ENCODE measurements at places on chromosomes 7 and 10. TPM values are rescaled to one million over a fixed set of nuclear protein-coding genes. Genes with fewer than 3 reads are reported as not detected.

- DNase-seq = no peak
These were observed 187.9 kb downstream of the BICC1 start for GRCh38 chr10:58700591-58700990.

GRCh38 chr7:136976504-136977251, 108.2 kb downstream of the CHRM2 start:
- DNase-seq = no peak

DNA sequence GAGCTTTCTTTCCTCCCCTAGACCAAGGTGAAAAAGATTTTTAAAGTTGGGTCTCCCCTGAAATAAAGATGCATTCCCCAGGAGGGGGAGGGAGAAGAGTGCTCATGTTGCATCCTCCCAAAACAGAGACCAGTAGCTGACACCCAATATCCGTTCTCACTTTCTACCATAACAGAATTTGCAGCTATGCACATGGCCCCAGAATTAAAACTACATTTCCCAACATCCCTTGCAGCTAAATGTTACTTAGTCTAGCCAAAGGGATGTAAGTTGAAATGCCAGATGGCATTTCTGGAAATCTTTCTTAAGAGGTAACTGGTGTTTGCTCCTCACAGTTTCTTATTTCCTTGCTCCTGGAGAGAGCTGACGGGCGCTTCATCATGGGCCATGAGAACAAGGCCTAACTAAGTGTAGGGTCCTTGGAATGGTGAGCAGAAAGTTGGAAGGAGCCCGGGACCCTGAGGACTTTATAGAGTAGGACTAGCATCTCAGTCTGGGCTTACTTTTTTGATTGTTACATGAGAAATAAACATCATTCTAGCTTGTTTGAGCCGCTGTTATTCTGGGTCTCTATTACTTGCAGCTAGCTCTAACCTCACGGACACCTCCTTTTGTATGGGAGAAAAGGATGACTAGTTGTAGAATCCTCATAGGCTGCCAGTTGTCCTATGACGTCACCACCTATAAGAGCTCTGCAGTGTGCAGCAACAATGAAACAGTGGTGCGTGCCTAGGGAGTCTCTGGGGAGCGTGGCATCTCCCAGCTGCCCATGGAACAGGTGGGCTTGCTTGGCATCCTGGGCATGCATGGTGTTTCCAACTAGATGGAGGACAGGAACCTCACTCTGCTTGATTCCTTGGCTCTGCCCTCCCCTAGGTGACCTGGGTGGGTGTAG, 46.1 kb upstream of the EXOC6 start:
- DNase-seq = no peak

Gene C7orf33
- total RNA-seq = not detected

Gene ANKRD22
- total RNA-seq = not detected

Gene BTBD16
- not detected for total RNA-seq
